Omental fat pad (tissue), 4 donors: ENCODE measurements at places on chromosomes 3 and 15. TPM values are rescaled to one million over a fixed set of nuclear protein-coding genes. Genes with fewer than 3 reads are reported as not detected.

Gene PLA1A
- 3.3 TPM for total RNA-seq

Gene IQCH
- total RNA-seq, result 1.3 TPM

Gene CLDN16
- not detected for total RNA-seq

Gene ANKRD63
- total RNA-seq, result not detected

DNA sequence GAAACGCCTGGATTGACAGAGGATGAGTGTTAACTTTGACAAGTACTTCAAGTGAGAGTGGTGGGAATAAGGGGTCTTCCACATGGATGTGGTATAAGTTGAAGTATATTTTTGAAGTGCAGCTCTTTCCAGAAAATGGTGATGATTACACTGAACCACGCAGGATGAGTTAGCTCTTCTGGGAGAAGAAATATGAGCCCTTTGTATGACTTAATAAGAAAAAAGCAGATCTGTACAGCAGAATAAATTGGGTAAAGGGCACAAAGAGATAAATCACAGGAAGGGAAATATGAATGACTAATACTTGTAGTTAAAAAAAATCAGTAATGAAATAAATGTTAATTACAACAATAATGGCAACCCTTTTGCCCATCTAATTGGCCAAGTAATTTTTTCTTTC is 1.3 kb downstream of the CCR3 start:
- DNase-seq, result no peak

- DNase-seq, result no peak
Observed at GRCh38 chr15:71825021-71825730, 14.8 kb downstream of the NR2E3 start.

DNA sequence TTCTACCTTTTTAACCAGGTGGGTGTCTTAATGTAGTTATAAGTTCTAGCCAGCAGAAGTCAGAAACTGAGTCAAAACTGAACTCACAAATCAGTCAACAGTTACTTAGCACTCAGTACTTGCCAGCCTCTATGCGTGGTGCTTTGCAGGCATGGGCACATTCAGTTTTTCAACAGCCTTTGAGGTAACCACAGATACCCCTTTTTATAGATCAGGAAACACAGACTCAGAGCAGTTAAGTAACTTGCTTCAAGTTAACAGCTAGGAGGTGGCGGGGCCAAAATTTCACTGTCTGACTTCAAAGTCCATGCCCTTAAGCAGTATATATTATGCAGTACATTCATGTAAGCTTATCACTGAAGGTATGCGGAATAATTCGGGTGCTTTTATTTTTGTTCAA is 139.4 kb downstream of the FHIT start:
- DNase-seq, result no peak

- DNase-seq, result no peak
Observed at GRCh38 chr3:12396471-12396870, 87.8 kb upstream of the TSEN2 start.

DNA sequence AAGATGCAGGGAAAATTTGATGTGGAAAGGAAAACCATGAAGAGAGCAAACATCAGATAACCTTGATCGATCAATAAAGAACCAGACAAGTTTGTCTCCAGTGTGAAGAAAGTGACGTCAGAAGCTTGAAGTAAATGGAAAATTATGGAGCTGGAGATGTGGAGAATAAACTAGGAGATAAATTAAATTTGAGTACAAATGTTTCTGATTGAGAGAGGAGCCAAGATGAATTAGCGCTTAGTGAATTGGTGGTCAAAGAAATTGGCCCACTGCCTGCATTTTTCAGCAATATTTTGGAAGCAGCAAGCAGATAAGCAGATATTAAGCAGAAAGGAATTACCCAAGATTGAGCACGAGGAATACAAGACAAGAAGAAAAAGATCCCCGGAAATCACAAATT is 567.3 kb upstream of the ZNF385D start:
- no peak for DNase-seq

- DNase-seq, result no peak
Observed at GRCh38 chr15:80693682-80694610, 1.2 kb upstream of the ABHD17C start.

DNA sequence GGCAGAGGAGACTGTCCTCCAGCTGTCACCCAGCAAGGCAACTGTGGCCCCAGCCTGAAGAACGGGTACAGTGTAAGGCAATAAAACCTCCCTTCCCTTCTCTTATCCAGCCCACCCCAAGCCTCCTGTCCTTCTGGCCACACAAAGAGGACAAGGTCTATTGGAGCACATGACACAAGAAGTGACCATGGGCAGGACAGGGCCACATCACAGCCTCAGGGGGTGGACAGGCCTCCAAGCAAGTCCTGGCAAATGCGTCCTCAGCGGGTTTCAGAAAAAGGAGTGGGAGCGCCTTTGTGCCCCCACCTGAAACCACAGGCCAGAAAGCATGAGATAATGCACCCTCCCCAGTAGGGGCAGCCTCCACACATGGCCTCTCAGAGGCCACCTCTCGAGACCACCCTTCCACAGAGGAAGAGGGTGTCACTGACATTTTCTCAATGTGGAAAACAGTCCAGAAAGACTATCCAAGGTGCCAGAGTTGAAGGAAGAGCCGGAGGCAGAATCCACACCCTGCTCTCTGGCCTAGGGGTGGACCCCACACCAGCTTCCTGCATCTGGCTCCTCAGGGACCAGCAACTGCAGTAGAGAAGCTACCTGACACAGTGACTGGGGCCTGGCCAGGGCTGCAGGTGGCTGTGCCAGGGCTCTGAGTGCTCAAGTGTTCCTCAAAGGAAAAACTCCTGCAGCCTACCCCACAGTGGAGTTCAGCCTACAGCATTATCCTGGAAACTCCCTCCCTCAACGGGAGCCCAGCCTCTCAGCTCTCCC is 43.9 kb downstream of the CCDC12 start:
- no peak for DNase-seq

- DNase-seq, result no peak
Observed at GRCh38 chr3:61029194-61029593, 222.1 kb downstream of the FHIT start.

DNA sequence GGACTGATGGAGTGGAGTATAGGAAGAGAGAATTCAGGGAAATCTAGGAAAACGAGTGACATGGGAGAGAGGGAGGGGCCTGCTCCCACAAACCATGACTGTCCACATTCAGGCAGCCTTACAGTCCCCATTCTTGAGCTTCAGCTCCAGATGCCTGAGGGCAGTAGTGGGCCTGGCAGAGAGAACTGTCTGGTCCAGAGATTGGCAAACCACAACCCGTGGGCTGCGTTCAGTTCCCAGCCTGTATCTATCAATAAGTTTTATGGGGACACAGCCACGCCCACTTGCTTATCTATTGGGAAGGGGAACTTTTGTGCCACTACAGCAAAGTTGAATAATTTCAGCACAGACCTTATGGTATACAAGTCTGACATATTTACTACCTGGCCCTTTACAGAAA is 63.8 kb downstream of the SLCO2A1 start:
- no peak for DNase-seq

DNA sequence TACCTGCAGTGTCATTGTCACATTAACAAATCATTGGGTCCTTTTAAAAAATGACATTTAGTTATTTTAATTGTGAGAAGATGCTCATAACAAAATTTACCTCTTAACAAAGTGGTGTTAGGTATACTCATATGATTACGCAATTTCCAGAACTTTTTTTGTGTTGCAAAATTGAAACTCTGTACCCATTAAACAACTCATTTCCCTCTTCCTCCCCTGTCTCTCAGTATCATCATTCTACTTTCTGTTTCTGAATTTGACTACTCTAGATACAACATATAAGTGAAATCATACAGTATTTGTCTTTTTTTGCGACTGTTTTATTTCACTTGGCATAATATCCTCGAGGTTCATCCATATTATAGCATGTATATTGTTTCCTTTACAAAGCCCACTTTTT is 58.7 kb upstream of the CHST2 start:
- DNase-seq, result no peak
